ENCODE measurements at places on chromosomes 4 and X.

GRCh38 chrX:75158054-75158453 lies 2.0 kb upstream of the ABCB7 start:
- no peak for DNase-seq

- DNase-seq, result no peak
These were observed 72.3 kb downstream of the SOX3 start for GRCh38 chrX:140432346-140433175.

- DNase-seq, result no peak
These were observed 17.5 kb upstream of the MBTPS2 start for GRCh38 chrX:21821875-21822274.

DNA sequence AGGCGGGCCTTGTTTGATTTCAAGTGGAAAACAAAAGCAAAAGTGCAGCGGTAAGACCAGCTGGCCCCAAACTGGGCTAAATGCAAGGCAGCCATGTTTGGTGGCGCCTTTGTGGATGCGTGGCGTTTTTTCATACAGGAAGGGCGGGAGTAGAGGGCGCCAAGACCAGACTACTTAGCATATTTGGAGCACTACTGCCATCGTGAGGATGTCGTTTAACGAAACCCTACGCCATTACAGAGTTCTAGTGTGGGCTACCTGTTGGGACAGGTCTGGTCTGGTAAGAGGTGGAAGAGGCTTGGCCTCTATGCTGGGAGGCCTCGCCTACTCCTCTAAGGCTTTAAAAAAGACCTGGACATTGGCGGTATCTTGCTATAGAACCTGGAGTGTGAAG lies 230.7 kb upstream of the STK26 start:
- DNase-seq, result peak; percentile 91

DNA sequence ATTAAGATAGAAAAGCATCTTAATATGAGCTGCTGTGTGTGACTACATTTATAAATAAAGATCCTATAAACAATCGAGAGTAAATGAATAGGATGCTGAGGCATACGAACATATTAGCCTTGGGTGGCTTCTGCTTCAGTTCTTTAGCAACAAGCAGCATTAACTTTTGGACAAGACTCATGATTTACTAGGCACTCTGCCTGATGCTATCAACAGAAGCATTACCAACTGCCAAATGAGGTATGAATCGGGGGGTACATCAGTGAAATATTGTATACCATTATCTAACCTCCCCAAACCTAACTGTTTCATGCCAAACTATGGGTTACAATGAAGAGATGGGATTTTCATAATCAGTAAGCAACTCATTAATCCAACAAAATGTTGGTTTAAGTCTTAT lies 113.1 kb downstream of the RAB28 start:
- no peak for DNase-seq

GRCh38 chr4:172709376-172709775 lies 459.2 kb upstream of the GALNT7 start:
- no peak for DNase-seq

- DNase-seq, result no peak
These were observed 159.2 kb downstream of the SLC4A4 start for GRCh38 chr4:71498002-71498401.

DNA sequence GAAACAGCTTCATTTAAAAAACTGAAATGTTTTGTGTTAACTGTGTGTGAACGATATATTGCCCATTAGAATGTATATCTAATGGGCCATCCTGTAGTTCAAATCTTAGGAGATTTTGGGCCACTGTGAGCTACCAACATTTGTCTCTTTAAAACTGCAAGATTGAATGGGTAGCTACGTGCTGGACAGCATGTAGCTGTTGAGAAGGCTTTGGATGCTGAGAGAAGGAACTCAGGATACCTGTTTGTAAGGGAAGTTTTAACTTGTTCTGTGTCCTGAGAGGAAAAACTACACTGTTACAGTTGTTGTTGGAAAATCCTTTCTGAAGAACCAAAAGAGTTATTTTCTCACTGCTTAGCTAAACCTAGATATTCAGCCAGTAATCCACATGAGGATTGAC lies 45.9 kb downstream of the PDLIM5 start:
- no peak for DNase-seq

- DNase-seq, result no peak
These were observed 5.8 kb downstream of the TAFAZZIN start for GRCh38 chrX:154417157-154417556.

DNA sequence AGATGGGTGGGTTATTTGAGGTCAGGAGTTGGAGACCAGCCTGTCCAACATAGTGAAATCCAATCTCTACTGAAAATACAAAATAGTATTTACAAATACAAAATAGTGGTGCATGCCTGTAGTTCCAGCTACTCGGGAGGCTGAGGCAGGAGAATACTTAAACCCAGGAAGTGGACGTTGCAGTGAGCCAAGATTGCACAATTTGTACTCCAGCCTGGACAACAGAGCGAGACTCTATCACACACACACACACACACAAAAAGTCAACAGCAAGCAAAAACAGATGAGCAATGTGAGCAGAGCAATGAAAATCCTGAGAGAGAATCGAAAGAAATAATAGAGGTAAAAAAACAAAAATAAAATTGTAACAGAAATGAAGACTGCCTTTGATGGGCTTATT lies 168.8 kb downstream of the PCDH18 start:
- no peak for DNase-seq

- no peak for DNase-seq
These were observed 24.9 kb upstream of the MTM1 start for GRCh38 chrX:150543230-150544155.

- DNase-seq, result no peak
These were observed 2.8 kb upstream of the NKX1-1 start for GRCh38 chr4:1409079-1409478.

DNA sequence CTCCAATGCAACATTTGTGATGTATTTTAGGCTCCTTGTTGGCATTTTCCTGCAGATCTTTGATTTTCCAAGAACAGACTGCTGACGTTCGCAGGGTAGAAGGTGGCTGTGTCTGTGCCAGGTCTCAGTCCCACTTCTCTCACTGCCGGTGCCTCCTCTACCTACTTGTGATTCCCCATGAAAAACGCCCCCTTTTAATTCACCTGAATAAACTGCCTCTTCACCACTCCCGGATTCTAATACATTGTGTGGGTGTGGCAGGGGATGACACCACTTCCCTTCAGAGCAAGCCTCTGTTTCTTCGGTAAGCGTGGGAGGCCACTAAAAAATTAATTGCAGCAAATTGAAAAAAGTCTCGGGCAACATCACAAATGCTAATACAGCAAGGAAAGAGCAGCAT lies 96.1 kb upstream of the FAM9B start:
- DNase-seq, result no peak

GRCh38 chrX:97685753-97686152 lies 802.0 kb downstream of the RPA4 start:
- no peak for DNase-seq

GRCh38 chr4:132691668-132692067 lies 457.4 kb upstream of the PCDH10 start:
- DNase-seq, result no peak

GRCh38 chr4:101200561-101200960 lies 146.8 kb downstream of the PPP3CA start:
- no peak for DNase-seq

- no peak for DNase-seq
These were observed 68.8 kb downstream of the MAB21L2 start for GRCh38 chr4:150650751-150651150.

- DNase-seq, result peak; percentile 51
These were observed 82.8 kb downstream of the CPZ start for GRCh38 chr4:8675383-8675782.

DNA sequence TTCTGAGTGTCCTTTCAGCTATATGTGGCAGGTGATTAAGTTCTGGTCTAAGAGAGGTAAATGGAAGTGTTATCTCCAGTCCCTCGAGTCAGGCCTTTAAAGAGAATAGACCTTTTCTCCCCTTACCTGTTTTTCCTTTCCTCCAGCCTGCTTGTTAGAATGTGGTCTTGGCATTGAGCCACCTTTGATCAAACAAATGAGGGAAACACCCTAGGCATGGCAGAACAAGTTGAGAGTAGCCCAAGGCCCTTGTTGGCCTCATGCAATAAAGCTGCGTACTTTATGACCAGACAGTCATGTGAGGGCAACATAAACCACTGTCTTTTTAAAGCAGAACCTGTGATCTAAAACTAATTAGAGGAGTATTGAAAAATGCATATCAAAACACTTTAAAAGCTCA lies 13.2 kb upstream of the IL13RA2 start:
- DNase-seq, result no peak

DNA sequence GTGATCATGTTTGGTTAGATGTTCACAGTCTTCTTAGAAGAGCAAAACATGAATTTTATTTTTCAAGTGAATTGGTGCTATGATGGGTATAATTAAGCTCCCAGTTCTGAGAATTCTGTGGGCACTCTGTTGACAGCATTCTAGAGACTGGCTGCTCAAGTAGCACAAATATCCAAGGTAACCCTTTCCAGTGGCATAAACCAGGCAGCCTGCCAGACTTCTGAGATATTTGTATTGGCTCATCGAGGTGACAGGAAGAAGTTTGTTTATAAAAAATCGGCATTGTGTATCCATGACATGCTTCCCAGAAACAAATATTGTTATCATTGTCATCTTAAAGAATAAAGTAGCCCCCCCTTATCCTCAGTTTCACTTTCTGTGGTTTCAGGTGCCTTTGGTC lies 28.3 kb downstream of the LANCL3 start:
- no peak for DNase-seq

- DNase-seq, result no peak
These were observed 25.9 kb downstream of the SLC25A43 start for GRCh38 chrX:119424999-119425398.

DNA sequence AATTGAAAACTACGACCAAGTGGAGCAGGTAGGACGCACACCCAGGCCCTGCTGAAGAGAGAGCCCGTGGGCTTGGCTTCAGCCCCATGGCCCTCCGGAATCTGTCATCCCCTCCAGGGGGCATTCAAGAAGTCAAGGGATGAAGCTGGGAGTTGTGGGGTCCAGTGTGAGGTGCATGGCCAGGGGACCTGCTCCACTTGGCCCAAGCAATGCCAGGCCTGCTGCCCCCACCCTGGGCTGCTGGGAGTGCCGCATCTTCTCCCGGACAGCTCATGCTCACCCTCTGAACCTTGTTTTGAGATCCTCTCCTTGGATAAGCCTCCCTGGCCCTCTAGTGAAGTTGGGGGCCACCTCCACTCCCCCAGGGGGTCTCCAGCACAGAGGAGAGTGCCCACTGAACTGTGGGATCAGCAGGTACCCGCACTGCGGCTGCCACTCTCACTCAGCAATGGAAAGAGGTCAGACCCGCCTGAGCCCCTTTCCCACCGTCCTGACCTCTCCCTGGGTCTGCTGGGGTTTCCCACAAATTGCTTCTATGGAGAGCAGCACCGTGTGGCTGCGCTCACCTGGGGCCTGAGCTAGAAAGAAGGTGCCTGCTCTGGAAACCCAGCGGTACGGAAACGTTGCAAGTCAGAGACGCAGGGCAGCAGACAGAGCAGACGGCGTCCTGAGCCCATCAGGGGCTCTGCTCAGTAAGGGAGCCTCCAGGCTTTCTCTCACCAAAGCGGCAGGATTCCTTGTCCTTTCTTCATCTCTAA lies 5.0 kb upstream of the ABLIM2 start:
- peak; percentile 76 for DNase-seq

DNA sequence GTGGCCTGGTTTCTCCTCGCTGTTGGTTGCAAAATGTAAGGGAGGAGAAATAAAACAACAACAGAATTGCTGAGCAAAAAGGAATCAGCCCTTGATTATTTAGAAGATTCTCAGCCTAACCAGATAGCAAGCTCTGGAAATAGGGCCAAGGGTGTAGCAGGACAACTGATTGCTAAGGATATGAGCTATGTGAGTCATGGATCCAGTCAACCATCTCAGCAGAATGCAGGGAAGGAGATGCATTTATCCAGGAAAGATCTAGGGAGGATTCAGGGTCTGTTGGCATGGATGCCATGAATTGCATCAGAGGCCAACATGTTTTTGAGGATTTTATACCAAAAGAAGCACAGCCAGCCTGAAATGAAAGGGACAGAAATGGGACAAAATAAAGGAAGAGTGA lies 2.2 kb upstream of the XAGE3 start:
- DNase-seq, result no peak
